ENCODE measurements at places on chromosomes 3 and 15.

DNA sequence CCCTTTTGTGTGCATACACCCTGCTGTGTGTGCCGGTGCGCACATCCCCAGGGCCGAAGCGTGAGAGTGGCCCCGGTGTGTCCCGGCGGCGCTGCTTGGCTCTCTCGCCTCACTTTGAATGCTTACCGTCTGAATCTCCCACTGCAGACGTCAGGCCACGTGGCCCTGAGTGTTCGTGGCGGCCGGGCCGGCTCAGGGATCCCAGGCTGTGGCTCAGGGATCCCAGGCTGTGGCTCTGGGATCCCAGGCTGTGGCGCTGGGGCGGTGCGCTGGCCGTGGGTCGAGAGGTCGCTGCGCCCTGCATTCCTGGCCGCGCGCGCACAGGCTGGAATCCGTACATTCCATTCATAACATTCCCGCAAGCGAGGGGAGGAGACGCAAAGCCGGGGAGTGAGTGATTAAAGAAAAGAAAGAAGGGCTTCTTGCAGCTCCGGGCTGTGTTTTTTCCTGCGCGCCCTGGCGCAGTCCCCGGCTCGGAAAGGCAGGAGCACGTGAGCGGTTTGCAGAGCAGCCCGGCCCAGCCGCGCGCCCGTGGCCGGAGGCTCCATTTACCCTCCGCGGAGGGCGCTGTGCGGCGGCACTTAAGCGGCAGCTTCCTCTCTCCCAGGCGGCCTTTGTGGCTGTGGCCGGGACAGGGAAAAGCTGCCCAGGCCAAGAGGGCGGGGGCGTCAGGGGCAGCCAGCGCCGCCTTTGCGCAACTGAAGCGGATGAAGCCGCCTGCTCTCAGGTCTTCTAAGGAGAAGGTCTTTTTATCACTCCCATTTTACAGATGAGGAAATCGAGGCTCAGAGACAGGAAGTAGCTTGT, 87.0 kb upstream of the ALDH1L1 start:
- DNase-seq = no peak

DNA sequence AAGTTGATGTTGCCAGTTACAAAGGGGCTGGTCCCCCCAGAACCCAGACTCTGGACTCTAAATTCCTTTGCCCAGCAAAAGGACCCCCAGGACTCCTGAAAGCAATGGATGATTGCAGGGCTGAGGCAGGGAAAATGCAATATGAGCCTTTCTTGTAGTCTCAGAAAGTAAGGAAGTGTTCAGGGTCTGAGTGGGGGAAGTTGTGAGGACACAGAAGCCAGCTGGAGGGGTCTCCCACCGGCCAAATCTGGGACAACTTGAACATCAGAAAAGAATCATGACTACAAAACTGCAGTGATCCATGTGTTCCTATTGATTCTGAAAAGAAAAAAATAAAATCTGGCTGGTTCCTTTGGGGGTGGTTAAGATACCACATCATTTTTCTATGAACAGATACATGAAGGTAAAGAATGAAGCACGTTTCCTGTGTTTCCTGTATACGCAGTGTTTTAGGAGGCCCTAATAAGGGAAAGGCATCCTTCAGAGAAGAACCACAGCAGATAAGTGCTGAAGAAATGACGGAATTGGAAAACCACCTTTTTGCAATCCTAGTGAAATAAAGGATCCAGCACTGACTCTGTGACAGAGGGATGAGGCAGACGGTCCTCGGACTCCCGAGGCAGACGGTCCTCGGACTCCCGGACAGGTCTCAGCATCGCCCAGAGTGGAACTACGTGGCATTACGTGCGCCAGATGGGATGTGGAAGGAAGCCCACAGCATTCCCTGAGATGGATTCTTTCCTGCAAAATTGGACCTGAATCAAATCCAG, 22.2 kb upstream of the GRIP2 start:
- DNase-seq = no peak

DNA sequence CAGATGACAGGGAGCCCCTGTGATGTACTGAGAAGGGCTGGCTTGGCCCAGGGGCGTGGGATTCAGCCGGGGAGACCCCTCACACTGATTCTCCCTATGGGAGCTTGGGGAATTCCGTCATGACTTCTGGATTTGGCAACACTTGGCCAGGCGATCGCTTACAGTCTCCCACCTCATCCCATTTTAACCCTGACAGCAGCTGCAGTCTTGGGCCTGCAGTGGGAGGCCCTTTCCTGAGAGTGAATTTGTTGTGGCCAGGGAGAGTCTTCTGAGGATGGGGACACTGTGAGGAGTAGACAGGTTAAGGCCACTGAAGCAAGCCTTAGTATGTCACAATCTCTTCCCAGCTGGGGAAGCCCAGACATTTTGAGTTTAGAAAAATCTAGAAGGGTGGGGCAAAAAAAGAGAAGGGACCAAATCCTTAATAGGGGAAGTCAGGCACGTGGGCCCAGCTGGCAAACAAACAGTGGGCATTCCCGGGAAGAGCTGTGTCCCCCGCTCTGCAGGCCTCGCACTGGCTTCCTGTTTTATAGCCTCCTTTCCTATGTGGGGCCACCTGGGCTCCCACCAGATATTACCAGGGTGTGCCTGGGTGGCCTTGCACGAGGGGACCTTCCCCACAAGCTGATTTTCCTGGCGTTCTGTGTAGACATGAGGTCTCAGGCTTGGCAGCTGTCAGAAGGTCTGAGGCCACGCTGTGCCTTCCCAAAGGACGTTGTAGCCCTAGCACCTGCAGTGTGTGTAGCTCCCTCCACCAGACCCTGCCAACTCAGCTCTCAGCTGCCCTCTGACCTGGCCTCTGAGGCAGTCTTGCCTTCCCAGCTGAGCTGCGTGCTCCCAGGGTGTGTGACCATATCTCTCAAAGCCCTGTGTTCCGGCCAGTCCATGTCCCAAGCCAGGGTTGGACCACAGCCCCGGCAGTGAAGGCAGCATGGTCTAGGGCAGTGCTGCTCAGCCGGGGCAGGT, 64.5 kb downstream of the FEM1B start:
- DNase-seq = no peak

GRCh38 chr3:148755570-148755969, 57.9 kb downstream of the AGTR1 start:
- no peak for DNase-seq

DNA sequence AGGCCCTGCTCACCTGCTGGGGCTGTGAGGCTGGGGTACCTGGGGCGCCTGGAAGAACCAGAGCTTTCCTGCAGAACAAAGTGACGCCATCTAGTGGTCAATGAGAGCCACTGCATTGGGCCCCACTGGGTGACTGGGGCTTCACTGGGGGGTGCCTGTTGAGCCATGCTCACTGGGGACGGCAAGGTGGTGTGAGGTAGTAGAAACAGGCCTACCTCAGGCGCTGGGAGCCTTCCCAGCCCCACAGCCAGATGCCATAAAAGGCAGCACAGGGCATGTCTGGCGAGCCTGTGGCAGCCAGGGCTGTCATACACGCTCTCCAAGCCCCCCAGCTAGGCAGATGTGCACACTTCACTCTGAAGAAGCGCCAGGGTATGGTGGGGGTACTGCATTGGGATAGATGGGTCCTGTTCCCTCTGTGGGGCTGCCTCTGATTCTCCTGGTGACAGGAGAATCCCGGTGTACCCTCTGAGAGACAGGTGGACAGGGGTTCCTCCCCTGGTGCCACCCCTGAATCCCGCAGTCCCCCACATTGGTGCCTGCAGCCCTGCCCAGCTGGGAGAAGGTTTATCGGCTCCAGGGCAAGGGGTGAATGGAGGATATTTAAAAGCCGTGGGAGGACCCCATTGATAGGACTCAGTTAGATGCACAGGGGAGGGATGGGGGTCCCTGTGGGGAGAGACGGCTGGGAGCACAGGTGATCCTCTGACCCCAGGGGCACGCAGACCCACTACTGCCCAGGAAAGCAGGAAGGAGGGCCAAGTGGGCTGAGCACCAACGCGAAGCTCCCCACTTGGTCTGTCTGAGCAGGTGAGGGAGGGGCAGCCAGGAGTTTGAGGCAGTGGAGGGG, 178.8 kb downstream of the NSMCE3 start:
- DNase-seq = peak; percentile 76

DNA sequence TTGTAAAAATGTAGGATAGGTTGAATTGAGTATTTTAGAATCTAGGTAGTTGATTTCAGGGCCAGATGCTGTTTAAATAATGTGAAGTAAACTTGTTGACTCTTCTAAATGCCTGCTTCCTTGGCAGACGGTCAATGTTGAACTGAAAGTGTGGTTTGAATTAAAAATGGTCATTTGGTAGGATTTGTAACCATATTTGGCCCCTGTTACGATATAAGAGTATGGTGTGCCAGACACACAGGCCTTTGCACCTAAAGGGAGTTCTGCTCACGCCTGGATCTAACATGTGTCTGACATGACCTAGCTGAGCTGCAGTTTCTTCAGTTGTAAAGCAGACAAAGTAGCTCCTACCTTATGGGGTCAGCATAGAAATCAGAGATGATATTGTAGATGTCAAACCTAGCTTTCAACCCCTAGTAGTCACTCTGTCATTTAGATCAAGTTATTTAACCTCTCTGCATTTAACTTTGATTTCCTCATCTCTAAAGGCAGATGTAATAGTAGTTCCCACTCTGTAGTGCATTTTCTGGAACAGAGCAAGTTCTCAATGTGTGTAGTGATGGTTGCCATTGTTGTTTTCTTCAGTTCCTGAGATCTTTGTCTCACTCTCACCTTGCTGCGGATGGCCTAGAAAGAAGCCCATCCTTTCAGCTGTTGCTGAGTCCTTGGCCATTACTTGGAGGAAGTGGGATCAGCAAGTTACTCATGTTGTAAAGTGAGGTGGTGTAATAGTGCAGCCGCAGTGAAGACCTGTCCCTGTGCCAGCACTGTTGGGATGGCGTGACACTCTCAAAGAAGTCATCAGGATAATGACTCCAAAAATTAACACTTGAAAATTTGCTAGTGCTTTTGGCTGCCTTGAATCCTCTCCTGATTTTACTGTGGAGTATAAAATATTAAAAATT, 90.2 kb downstream of the GHSR start:
- DNase-seq = no peak

GRCh38 chr3:20878691-20879090, 692.7 kb upstream of the SGO1 start:
- no peak for DNase-seq

DNA sequence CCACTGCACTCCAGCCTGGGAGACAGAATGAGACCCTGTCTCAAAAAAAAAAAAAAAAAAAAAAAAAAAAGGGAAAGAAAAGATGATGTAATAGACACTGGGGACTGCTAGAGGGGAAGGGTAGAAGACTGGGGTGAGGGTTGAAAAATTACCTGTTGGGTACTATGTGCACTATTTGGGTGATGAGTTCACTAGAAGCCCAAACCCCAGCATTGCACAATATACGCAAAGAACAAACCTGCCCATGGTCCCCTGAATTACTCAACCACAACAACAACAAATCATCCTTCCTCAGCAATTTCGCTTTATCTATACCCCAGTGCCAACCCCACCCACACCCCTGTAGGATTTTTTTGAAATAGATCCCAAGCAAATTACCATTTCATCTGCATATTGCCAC, 13.5 kb downstream of the NIPA1 start:
- DNase-seq = no peak

- no peak for DNase-seq
Observed at GRCh38 chr3:37092484-37092883, 81.9 kb downstream of the LRRFIP2 start.

GRCh38 chr3:197584733-197585132, 29.0 kb upstream of the BDH1 start:
- DNase-seq = no peak

All from activated effector memory CD4-positive, alpha-beta T cell treated with anti-CD3 and anti-CD28 coated beads, Interleukin-2, amount 50 U/mL, for 16 hours (primary cell).